ENCODE measurements at places on chromosomes 1 and 21.

GRCh38 chr1:4584449-4584848 lies 70.0 kb upstream of the AJAP1 start:
- DNase-seq, result no peak

DNA sequence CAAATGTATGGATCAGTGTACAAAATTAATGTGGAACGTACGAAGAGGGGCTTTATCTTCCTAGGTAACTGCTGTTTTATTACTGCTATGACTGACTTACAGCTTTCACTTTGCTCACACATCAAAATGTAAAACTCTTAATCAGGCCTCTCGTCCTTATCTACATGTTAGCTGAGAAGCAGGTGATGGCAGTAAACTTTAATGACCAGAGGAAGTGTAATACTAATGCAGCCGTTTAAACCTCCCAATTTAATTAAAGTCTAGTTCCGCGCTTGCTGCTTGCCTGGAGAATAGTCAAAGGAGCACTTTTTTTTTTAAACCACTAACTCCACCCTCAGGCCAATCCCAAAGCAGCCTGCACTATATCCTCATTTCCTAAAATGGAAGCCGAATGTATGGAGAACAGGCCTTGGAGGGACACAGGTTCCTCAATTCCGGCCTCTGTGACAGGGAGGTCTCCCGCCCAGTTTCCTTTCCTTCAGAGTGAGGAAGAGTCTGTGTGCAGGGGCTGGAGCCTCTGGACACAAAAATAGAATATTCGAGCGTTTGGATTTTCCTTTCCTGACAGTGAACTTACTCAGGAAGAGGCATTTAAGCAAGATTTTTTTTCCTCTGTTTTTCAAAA lies 36.7 kb upstream of the RASAL2 start:
- DNase-seq, result no peak

DNA sequence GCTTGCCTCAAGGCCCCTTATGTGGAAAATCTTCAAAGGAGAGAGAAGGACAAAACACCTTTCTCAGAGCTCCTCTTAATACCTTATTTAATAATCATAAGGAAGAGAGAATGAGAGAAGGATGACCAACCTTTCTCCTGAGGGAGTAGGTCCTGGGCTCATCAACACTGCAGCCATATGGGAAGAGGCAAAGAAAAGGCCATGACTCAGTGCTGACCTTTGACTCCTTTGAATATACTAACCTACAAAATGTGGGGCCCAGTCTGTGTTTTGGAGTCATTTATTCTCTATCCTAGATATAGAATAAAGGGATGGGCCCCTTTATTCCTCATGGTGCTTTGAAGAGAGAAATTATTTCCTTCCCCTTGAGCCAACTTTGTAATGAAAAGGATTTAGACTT lies 38.3 kb downstream of the CAMSAP2 start:
- DNase-seq, result no peak

GRCh38 chr1:151458802-151459330 lies 428 bp downstream of the POGZ start:
- DNase-seq, result peak; percentile 73

GRCh38 chr1:76237211-76237610 lies 162.7 kb downstream of the ST6GALNAC3 start:
- DNase-seq, result no peak

Data from activated T-cell treated with anti-CD3 and anti-CD28 coated beads, Interleukin-2, amount 50 U/mL, for 1 hour (primary cell).